GOT3 (cell line): ENCODE measurements at places on chromosomes 7 and 10.

DNA sequence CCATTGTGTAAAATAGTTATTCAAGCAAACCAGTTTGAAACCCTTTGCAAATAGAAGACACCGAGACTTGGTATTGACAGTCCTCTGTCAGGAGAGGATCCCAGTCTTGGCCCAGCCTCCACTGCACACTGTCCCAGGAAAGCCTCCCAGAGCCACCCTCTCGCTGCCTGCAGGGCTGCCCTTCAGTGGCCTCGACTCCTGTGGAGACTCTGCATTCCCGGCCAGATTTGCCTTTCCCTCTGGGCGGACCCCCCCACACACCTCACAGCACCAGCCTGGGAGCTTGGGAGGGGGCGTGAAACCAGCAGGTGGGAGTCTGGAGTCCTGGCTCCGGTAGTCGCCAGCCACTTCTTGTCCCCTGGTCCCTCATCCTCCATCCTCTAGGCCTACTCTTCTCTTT is 48.7 kb downstream of the GRK5 start:
- DNase-seq = no peak

DNA sequence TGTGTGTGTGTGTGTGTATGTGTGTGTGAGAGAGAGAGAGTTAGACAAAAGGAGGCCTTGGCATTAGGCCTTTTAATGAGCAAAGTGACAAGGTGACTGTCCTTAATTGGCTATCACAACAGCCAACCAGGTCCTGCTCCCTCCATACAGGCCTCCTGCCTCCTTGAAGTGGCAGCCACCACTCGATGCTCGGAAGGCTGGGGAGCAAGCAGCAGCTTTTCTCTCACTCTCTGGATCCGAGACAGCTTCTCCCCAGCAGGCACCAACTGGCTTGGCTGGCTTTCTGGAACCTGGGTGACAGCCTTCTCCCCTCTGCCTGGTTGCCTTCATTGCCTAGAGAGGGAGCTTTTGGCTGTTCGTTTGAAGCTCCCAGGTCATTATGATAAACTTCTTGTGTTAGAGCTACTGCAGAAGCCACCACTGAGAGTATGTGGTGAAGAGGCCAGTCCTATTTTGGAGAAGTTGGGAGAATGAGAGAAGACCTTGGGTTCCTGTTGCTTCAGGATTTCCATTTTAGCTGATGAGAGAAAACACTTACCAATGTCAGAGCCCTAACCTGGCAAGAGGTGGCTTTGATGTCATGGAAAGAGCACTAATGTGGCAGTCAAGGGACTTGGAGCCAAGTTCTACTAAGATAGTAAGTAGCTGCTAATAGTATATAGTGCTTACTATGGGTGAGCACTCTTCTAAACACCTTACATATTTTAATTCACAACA is 37.6 kb downstream of the RPS24 start:
- no peak for DNase-seq

DNA sequence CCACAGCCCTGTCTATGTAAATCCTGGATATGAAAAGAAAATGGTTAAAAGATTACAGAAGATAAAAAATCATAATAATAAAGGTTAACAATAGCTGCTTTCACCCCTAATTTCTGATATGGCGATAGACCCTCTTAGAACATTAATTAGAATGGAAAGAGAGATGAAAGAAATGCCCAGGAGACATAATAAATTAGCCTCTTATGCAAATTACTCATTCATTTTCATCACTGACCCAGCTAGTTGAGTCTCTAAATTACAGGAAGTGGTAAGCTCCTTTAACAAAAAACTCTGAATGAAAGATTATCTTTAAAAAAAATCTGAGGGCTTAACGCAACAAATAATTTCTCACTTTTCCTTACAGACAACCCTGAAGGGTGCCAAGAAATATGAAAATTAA is 12.4 kb downstream of the GFRA1 start:
- no peak for DNase-seq

- no peak for DNase-seq
Measured at GRCh38 chr10:117716889-117717288, 174.3 kb downstream of the EMX2 start.

DNA sequence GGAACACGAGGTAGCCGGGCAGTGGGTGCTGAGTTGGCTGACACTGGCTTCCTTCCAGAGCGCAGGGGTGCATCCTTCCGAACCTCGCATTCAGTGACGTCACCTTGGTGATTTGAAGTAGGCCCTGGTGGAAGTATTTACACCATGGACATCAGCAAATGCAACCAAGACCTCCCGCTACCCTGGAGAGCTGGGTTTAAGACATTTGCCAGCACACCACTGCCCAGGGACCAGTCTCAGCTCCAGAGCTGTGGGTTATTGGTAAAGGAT is 106.4 kb upstream of the GPR26 start:
- no peak for DNase-seq

- no peak for DNase-seq
Measured at GRCh38 chr7:23290993-23291392, 8.1 kb upstream of the MALSU1 start.

- DNase-seq = no peak
Measured at GRCh38 chr10:77448226-77448625, 189.4 kb downstream of the KCNMA1 start.

- no peak for DNase-seq
Measured at GRCh38 chr10:44911081-44911540, at the start of gene TMEM72. TMEM72 (plus strand) TSS chr10:44911337; CDS start chr10:44911513, 176 bp downstream.

- DNase-seq = no peak
Measured at GRCh38 chr7:94188350-94188749, 184.2 kb upstream of the BET1 start.

DNA sequence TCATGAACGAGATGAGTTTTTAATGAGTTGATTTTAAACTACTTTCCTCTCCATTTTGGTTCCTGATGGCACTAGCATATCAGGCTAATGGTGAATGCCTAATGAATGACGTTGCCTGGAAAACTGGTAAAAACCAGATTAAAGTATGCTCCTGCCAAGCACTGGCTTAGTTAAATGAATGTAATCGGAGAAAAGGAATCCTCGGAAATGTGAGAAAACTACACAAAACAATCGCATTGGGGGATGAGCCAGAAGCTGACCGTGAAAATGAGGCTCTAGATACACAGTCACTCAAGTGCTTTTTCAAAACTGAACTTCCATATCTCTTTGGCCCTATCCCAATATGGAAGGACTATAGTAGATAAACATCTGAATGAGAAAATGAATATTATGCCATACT is 153.8 kb upstream of the COL1A2 start:
- DNase-seq = no peak

DNA sequence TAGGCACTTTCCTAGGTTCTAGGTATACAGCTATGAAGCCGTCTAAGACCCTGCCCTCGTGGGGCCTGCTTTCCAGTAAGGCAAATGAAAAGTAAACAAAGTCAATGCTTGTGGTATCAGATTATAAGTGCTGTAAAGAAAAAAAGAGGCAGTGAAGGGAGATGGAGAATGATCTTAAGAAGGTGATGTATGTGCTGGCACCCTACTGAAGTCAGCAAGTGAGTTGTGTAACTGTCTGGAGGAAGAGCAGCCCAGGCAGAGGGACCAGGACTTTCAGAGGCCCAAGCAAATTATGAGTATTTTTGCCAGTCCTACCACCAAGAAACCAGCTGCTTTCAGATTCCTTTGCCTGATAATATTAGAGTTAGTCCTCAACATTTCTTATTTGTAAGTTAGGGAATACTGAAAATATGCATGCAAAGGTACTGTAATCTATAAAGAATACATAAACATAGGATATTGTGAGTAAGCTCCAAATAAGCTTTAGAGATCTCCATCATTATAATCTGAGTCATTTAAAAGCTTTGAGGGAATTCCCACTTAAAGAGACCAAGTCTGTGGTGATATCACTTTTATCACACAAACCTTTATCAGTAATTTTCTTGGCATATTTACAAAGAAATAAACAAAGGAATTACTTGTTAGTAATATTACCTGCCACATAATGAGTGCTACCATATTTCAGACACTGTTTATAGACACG is 329.2 kb upstream of the LRGUK start:
- no peak for DNase-seq

DNA sequence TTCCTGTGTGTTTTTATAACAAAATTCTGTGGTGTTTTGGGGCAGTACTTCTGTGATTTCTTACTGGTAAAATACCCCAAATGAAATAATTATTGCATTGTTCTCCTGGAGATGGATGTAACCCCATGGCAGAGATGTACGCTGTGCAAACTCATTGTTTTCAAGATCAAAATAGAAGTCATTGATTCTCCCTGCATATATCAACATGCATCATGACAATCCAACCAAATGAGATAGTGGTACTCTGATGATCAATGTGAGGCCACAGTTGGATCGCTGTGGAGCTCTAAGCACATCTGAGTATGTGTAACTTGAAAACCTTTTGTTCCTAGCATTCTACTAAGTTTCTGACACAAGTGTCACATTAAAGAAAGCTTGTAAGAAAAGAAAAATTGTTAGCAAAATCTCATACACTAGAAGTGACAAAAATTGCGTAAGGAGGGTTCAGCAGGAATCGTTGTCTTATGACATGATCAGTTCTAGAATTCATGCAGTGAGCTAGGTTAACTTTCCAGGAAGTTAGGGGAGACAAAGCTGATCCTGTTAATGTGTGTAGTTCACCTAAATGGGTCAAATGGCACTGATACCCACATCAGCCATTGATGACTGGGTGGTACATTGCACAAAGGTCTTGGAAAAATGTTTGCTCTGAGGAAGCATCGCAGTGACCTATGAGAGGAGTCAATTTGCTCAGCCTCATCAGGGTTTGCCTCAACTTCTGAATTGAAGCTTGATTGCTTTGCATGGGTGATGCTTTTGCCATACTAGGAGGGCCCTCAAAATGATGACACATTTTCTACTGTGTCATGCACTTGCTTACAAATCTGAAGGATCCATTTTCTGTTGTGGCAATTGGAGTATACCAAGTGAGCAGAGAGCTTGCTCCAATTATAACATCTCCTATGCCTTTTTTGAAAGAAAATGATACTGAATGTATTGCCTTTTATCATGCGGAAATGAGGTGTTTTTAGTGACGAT is 145.1 kb downstream of the PLXDC2 start:
- DNase-seq = no peak

- DNase-seq = no peak
Measured at GRCh38 chr7:140390466-140391190, 7.7 kb downstream of the SLC37A3 start.

DNA sequence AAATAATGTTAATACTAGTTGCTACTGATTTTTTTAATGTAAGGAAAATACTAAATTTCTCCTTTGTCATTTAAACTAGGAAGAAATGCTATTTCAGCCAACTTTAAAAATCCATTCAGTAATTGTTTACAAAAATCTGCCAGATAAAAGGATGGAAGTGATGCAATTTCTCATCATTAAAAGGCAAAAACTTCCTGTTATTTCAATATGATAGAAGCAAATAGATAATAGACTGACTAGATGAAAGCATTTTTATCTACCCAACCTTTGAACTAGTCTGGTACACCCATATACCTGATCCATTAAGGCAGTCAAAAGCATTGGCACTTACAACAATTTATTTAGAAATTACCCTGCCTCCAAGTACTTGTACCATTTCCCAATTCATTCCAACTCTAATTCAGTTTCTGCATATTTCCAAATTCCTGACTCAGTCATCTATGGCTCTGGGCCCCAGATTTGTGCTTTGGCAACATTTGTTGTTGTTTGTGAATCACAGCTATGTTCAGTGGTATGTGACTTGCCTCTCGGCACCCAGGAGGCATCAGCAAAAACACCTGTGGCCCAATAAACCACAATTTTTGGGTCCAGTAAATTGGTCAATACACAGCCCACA is 482.6 kb upstream of the SEMA3A start:
- DNase-seq = no peak

DNA sequence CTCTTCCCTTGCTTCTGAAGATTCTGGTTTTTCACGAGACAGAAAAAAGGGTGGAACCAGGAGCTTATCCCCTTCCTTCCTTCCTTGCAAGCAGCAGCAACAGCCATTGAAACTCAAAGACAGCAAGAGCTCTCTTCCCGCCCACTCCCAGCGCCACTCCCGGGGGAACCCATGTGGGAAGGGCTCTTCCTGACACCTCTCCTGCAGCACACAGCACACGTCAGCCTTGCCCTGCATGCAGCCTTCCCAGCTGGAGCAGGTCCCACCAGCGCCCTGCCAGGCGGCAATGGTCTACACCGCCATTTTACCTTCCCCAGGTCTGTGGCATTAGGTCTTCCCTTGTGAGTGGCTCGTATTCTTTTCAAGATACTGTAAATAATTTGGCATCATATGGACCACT is 161.8 kb downstream of the MGMT start:
- no peak for DNase-seq

DNA sequence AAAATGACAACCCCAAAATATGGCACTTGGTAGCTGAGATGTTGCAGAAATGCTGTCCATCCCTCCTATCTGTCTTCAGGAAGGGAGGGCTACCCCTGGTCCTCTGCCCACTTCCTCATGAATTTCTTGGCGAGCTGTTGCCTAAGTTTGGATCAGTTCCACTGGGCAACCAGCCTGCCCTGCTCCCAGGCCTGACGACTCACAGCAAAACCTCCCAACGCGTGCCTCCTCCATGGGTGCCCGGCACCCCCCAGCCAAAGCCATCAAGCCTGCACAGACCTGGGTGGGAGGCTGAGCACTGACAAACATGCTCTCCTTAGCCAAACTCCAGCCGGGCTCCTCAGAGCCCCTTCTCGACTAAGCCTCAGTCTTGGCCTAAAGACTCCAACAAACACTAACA is 8.9 kb downstream of the VSTM4 start:
- no peak for DNase-seq

GRCh38 chr10:118978316-118978997 is 51.1 kb upstream of the NANOS1 start:
- DNase-seq = no peak

GRCh38 chr7:112377593-112377992 is 72.7 kb upstream of the IFRD1 start:
- DNase-seq = no peak

DNA sequence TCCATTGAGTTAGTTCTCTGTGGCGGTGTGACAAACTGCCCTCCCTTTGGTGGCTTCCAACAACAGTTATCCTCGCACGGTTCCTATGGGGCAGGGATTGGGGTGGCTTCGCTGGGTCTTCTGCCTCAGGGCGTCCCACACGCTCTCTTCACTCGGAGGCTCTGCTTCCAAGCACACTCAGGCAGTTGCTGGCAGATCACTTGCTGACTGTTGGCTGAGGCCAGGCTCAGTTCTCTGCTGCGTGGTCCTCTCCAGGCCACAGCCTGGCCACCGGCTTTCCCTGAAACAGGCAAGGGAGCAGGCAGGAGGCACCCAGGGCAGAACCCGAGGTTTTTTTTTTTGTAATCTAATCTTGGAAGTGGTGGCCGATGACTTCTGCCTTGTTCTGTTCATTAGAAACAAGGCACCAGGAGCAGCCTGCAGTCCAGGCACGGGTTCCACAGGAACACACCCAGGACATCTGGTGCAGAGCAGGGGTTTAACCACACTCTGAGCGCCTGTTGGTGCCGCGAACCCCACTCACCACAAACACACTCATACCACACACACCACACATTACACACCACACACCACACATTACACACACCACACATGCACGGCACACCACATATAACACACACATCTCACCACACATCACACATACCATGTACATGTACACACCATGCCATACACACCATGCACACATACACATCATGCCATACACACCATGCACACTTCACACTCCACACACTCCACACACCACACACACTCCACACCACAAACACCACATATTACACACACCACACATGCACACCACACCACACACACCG is 112.2 kb downstream of the PTPN20 start:
- no peak for DNase-seq
